ENCODE measurements at places on chromosomes 6 and 20.

DNA sequence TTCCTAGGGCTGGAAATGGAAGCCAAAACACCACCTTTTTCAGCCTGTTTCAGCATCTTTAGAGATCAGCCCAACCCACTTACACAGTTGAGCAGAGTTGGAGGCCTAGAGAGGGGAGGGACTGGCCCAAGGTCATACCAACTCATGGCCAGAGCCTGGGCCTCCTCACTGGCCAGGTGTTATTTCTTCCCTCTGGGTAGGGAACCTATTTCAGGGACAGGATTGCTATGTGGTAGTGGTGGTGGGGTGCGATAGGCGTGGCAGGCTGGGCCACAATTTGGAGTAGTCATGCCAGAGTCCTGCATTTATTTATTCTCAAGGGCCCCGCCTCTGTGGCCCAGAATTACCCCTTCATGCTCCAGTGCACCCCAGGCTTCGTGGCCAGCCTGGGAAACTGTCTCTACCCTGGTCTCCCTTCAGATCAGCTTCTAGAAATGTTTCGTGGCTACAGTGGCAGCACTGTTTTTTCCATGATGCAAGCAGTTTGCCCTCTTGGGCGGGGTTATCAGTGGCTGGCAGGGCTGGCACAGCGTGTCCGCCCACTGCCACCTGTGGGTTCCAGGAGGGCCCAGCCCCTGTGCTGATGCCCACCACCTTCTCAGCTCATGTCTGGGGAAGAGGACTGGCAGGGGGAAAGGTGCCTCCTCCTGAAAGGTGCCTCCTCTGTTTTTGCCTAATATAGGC, 6.2 kb downstream of the VEGFA start:
- DNase-seq = no peak

DNA sequence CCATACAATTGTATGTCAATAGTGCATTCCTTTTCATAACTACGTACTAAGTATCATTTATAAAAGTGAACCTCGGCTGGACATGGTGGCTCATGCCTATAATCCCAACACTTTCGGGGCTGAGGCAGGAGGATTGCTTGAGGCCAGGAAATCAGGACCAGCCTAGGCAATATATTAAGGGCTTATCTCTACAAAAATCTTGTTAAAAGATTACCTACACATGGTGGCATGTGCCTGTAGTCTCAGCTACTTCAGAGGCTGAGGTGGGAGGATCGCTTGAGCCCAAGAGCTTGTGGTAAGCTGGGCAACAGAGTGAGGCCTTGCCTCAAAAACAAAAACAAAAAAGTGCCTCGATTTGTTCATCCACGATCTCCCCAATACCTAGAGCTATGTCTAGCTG, 449.7 kb upstream of the SULF2 start:
- no peak for DNase-seq

DNA sequence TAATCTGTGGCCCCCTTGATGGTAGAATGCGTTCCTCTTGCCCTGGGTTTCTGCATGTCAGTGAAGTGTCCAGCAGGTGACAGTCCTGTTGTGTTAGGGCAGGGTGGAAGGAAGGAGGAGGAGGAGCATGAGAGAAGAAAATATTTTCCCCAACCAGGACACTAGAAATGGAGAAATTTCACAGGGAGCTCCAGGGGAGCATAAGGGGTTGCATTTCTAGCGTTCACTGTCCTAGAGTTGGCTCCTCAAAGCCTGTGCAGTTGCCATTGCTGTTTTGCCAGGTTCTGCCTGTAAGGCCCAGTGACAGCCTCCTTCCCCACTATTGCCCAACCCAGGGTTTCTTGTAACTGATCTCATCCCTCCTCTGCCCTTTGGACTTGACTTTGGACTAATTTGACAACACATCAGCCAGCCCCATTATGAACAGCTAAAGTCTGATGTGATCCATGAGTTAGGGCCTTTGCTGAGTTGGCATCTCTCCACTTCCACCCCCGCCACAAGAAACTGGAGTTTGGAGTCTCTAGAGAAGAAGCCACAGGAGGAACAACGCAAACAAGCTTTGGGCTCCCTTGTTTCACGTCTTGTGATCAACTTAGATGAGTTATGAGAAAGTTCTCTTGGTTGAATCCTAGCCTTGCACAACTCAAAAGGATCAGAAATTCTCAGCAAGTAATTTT, 14.0 kb upstream of the FAM50B start:
- DNase-seq = no peak

- DNase-seq = no peak
Observed at GRCh38 chr6:73207221-73207837, 18.0 kb downstream of the KHDC1L start.

- DNase-seq = no peak
Observed at GRCh38 chr6:43682724-43683429, 4.7 kb downstream of the MRPS18A start.

GRCh38 chr20:8132484-8133309, 631 bp downstream of the PLCB1 start:
- peak; percentile 21 for DNase-seq

GRCh38 chr6:1679031-1679687, 69.4 kb downstream of the FOXC1 start:
- DNase-seq = no peak

DNA sequence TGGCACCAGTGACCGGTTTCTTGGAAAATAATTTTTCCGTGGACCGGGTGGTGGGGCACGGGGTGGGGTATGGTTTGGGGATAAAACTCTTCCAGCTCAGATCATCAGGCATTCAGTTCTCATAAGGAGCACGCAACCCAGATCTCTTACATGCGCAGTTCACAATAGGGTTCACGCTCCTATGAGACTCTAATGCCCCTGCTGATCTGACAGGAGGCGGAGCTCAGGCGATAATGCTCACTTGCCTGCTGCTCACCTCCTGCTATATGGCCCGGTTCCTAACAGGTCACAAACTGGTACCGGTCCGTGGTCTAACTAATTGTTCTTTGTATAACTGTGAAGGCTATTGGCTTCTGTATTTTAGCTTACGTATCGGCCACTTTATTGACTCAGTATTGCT, 51.7 kb downstream of the VSTM2L start:
- no peak for DNase-seq

- DNase-seq = no peak
Observed at GRCh38 chr6:130020073-130020906, 1.9 kb downstream of the L3MBTL3 start.

GRCh38 chr6:54737247-54737646, 109.3 kb upstream of the FAM83B start:
- no peak for DNase-seq

DNA sequence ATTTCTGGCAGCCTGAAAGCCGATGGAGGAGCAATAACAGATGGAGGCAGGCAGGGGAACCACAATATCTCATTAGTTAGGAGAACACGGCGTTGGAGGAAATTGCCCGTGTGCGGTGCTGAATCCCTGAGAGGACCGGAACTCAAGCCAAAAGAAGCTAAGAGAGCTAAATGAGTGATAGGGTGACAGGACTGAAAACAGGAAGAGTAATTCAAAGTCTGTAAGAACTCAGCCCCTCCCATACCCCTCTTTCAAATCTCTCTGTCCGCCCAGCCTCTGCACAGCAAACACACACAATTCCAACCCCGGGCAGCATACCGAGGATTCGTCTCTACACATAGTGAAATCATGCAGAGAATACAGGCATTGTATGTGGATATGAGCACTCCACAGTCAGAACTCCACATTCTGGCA, 2.6 kb upstream of the IPCEF1 start:
- DNase-seq = peak; percentile 26

DNA sequence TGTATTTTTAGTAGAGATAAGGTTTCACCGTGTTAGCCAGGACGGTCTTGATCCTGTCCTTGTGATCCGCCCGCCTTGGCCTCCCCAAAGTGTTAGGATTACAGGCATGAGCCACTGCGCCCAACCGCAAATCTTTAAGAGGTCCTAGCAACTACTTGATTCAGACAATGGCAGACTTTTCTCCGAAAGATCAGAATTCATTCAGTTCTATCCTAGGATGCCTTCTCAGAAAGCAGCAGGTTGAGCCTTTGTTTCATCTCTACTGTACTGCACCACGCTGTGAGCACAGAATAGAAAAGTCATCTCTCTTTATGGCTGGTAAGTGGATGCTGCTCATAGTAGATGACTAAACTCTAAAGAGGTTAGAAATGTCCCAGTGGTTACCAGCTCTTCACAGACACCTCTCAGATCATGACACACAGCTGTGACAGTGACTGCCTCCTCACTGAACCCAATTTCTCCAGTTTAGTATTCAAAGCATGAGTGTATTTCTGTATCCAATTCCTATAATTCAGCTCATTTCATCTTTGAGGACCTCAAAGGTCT, 6.0 kb upstream of the HSF2 start:
- no peak for DNase-seq

DNA sequence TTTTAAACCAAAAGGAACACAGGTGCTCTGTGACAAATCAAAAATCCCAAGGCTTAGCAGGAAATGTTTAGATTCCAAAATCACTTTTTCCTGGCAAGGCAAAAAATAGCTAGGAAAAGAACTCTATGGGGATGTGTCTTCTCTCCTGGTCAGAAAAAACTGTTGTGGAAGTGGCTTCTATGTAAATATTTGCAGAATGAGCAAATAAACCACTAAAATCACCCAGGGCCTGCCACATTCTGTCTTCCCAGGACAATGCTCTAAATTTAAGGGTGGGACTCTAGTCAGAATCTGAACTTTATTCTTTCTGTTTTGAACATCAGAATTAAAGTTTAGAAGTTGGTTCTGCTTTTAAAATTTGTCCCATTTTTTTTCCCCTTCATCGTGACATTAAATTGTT, 29.3 kb downstream of the GCM1 start:
- DNase-seq = no peak

DNA sequence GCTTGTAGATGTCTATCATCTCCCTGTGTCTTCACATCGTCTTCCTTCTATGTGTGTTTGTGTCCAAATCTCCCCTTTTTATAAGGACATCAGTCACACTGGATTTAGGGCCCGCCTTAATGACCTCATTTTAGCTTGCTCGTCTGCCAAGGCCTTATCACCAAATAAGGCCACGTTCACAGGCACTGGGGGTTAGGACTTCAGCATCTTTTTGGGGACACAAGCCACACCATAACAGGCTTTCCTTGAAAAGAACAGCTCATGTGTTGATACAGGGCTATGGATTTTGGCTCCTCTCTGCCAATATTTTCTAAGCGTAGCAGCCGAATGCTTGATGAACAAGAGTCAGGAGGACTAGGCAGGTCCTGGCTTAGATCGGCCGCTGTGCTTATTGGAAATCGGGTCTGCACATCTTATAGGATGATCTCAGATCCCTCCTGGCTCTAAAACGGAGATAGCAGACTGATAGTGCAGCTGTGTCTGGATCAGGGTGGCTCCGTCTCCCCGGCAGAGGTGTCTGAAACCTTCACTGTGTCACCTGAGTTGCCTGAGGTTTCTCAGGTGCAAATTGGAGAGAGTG, 16.2 kb upstream of the TMEM181 start:
- DNase-seq = no peak

- no peak for DNase-seq
Observed at GRCh38 chr6:105431226-105431625, 28.3 kb upstream of the PREP start.

GRCh38 chr6:118825661-118826060, 68.3 kb upstream of the ASF1A start:
- no peak for DNase-seq

DNA sequence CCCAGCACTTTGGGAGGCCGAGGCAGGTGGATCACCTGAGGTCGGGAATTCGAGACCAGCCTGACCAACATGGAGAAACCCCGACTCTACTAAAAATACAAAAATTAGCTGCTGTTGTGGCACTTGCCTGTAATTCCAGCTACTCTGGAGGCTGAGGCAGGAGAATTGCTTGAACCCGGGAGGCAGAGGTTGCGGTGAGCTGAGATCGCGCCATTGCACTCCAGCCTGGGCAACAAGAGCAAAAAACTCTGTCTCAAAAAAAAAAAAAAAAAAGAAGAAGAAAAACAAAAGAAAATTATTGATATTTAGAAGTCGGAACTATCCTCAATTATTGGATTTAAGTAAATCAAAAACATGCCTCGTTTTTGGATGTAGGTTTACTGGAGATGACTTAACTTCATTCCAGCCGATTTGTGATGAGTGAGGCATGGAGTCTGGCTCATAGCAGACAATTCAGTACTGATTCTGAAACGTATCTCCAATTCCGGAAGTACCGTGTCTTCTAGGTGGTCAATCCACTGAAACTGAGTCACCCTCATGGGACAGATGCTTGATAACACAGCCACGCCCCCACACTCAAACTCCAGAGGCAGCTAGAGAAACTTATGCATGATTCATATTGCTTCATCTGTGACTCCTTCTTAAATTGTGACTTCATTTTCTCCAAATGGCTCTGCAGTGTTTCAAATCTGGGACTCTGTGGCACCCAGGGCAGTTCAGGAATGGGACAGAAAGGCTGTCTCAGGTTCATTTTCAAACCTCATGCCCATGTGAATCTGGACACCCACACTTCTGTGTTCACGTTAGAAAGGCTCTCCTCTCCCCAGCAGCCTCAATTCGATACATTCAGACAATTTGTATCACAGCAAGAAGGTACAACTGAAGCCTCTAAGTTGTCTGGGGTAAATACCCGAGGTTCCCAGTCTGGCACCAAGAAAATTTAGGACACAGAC, 110.4 kb upstream of the ARMC2 start:
- DNase-seq = no peak

DNA sequence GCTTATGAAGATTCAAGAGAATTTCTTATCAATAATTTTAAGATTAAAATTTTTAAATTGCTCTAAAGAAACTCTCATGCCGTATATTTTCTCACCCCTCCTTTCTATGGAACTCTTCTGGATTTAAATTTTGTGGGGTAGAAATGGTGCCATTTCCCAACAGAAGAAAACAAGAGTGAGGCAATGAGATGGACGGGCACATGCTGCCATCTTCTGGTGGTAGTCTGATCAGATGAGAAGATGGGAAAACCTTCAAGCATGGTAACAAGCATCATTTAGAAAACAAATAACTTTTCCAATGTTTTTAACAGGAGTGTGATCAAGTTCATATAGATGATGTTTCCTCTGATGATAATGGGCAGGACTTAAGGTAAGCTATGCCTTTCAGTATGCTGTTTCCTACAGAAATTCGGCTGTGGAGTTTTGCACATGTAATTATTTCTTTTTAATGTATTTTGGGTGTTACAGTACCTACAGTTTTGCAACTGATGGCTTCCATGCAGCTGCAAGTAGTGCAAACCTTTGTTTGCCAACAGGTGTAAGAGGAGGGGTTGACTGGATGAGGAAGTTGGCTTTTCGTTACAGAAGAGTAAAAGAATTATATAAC, 271.4 kb downstream of the EYA4 start:
- DNase-seq = peak; percentile 81

GRCh38 chr6:169490830-169491229, 211.0 kb downstream of the WDR27 start:
- DNase-seq = no peak

Data from posterior cingulate gyrus (tissue), 11 donors.